ENCODE measurements at places on chromosomes 11 and 22. TPM values are rescaled to one million over a fixed set of nuclear protein-coding genes. Genes with fewer than 3 reads are reported as not detected.

- no peak for DNase-seq
Measured at GRCh38 chr22:47198801-47199251, 436.4 kb downstream of the TBC1D22A start.

- DNase-seq: no peak
Measured at GRCh38 chr11:132852361-132852760, 679.9 kb downstream of the OPCML start.

GRCh38 chr11:37223962-37224361, 625.9 kb upstream of the RAG2 start:
- no peak for DNase-seq

The SAC3D1 gene
- total RNA-seq: 11.8 TPM

GRCh38 chr11:2293984-2294925, 7.5 kb downstream of the C11orf21 start:
- no peak for DNase-seq

The KIRREL3 gene
- total RNA-seq: 0.72 TPM

The HBB gene
- total RNA-seq: 3,180 TPM

The CRYBB2 gene
- not detected for total RNA-seq

DNA sequence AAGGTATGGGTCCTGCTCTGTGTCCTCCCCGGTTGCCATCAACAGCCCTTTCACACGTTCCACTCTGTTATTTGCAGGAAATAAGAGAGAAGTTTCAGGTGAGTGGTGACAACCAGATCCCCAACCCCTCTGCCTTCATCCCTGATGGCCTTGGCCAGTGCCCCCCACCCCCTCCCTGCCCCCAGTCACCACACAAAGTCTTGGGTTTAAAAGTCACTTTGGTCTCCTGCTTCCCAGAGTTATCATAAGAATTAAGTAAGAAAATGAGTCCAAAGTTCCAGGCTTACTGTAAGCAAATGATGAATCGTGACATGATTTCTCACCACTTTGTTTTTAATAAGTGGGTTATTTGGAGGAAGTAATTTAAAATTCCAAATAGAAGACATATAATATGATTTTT, 9.2 kb upstream of the OAF start:
- no peak for DNase-seq

DNA sequence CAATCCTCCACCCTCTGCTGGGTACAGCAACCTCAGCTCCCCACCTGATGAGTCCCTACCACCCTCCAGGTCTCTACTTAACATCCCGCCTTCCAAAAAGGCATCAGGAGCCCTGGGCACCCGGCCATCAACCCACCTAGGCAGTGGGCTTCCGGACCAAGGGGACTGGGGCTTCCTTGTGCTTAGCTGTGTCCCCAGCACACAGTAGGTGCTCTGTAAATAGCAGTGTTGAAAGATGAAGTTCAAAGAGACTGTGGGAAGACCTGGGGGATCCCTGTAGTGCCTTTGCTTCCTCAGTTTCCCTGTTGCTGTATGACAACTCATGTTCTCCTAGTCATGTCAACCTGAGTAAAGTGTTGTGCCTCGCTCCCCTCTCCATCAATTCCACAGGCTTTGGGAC, 21.0 kb downstream of the VWCE start:
- no peak for DNase-seq

The IGSF9B gene
- 30.1 TPM for total RNA-seq

DNA sequence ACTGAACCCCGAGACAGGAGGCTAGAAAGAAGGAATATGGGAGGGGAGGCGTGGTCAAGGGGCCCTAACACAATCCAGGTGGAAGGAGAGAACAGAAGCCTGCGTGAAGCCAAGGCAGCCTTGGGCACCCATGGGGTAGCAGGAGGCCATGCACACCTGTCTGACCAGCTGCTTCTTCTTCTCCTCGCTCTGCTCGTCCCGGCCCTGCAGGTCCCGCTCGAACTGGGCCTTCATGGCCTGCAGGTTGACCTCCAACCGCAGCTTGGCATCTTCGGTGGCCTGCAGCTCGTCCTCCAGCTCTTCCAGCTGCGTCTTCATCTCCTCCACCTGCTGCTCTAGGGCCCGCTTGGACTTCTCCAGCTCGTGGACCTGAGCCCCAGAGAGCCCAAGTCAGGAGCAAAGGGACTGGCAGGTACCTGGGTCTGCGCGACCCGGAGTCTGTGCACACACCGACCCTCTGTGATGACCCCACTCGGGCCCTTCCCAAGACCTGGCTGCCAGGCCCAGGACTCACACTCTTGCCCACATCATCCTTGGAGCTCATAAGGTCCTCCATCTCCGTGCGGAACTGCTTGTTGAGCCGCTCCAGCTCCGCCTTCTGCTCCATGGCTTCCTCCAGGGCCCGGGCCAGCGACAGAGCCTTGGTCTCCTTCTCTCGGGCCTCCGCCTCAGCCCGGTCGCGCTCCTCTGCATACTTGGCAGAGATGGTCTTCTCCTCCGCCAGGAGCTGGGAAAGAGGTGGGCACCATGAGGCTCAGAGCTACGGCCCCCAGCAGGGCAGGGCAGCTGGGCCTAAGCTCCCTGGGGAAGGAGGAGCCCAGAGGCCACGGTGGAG, 35.9 kb downstream of the APOL1 start:
- DNase-seq: no peak

GRCh38 chr11:111982019-111982464, 43.2 kb upstream of the DLAT start:
- DNase-seq: peak; percentile 63

The KRTAP5-2 gene
- not detected for total RNA-seq

DNA sequence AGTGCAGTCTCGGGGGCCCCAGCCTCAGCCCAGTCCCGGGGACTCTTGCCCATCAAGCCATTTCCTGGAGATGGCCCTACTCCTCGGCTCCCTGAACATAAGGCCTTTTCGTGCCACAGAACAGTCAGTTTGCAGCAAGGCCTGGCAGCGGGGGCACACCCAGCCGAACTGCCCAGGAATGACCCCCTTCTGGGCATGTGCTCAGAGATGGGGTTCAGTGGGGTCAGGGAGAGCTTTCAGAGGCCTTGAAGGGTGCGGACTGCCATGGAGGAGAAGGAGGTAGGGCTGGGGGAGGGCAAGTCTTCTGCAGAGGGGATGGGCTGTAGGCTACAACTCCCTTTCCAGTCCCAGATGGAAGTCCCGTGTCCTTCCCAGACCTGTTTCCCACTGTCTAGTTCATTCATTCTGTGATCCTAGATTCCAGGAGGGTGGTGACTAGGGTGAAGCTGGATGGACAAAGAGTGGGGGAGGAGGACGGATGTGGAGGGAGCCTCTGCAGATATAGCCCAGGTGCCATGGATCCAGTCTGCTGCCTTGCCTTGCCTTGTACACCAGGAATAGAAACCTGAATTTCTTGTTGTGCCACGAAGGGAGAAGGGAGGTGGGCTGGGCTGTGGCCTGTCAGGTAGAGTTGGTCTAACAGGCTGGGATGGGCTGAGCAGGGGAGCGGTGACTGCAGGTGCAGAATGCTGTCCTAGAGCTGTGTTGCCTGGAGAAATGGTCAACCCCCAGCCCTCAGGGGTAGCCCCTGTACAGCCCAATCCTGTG, 14.2 kb upstream of the OMP start:
- peak; percentile 67 for DNase-seq

DNA sequence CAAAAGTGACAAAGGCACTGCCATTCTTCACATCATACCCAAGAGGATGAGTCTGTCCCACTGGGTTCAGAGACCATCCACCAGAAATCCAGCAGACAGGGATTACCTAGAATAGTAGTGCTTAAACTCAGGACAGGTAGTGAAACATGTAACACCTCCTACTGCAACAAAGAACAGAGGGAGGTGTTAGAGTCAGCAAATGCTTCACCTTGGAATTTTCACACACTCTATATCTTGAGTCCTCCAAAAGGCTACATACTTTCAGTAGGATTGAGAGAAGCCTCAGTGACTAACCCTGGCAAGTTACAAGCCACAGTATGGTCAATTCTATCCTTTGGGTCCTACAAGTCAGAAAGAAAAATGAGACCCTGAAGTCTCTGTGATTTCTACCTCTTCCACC, 6.0 kb upstream of the CAVIN3 start:
- DNase-seq: no peak
